ENCODE measurements at places on chromosomes 6 and 20. TPM values are rescaled to one million over a fixed set of nuclear protein-coding genes. Genes with fewer than 3 reads are reported as not detected.

GRCh38 chr20:32521780-32522525, 63.2 kb downstream of the NOL4L start:
- H3K4me1 ChIP-seq: no peaks in the 10 kb centered on the region
- H3K36me3 ChIP-seq: no peaks in the 10 kb centered on the region
- DNase-seq: peak; percentile 30
- H3K27ac ChIP-seq: no peak overlapping the region
- no peaks in the 10 kb centered on the region for H3K27me3 ChIP-seq

- H3K36me3 ChIP-seq: no peaks in the 10 kb centered on the region
- H3K27me3 ChIP-seq: no peaks in the 10 kb centered on the region
- no peak overlapping the region for H3K4me3 ChIP-seq
- no peak for DNase-seq
- peaks cover 4% of the 10 kb centered on the region for H3K4me1 ChIP-seq
Observed at GRCh38 chr6:42148058-42148457, 5.6 kb upstream of the C6orf132 start.

- no peak for DNase-seq
- no peaks in the 10 kb centered on the region for H3K4me1 ChIP-seq
- H3K27ac ChIP-seq: no peak overlapping the region
- no peak overlapping the region for H3K4me3 ChIP-seq
- H3K36me3 ChIP-seq: no peaks in the 10 kb centered on the region
- no peaks in the 10 kb centered on the region for H3K27me3 ChIP-seq
Observed at GRCh38 chr20:41587956-41588355, 30.2 kb downstream of the CHD6 start.

- no peaks in the 10 kb centered on the region for H3K36me3 ChIP-seq
- no peak for DNase-seq
- H3K4me3 ChIP-seq: no peak overlapping the region
- H3K27me3 ChIP-seq: no peaks in the 10 kb centered on the region
- H3K4me1 ChIP-seq: no peaks in the 10 kb centered on the region
Observed at GRCh38 chr6:169912266-169913095, 161.1 kb downstream of the ERMARD start.

GRCh38 chr20:17940224-17940971, 28.2 kb downstream of the SNX5 start:
- peaks cover 29% of the 10 kb centered on the region for H3K36me3 ChIP-seq
- H3K4me1 ChIP-seq: peaks cover 39% of the 10 kb centered on the region
- H3K27ac ChIP-seq: no peak overlapping the region
- no peak for DNase-seq
- H3K27me3 ChIP-seq: no peaks in the 10 kb centered on the region

DNA sequence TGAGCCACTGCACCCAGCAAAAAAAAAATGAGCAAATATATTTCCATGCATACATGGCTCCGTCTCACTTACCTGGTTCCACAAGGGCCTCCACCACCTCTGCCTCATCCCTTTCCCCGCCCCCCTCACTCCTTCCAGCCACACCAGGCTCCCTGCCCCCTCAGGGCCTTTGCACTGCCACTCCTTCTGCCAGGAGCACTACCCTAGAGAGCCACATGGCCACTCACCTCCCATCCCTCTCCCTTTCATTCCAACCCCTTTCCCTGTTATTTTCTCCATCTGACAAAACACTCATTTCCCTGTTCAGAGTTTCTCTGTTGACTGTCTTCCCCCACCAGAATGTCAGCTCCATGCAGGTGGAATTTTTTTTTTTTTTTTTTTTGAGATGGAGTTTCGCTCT, 12.8 kb downstream of the SNAI1 start:
- H3K27me3 ChIP-seq: no peaks in the 10 kb centered on the region
- H3K4me3 ChIP-seq: no peak overlapping the region
- no peak overlapping the region for H3K27ac ChIP-seq
- no peak for DNase-seq
- peaks cover 8% of the 10 kb centered on the region for H3K4me1 ChIP-seq

- H3K4me3 ChIP-seq: no peak overlapping the region
- H3K36me3 ChIP-seq: no peaks in the 10 kb centered on the region
- no peaks in the 10 kb centered on the region for H3K4me1 ChIP-seq
- H3K27ac ChIP-seq: no peak overlapping the region
- peaks cover 6% of the 10 kb centered on the region for H3K27me3 ChIP-seq
Observed at GRCh38 chr6:38997128-38997761, 51.3 kb upstream of the GLP1R start.

GRCh38 chr6:15244620-15245360, 1.1 kb upstream of the JARID2 start:
- H3K27ac ChIP-seq: 0 out of 2 replicates have a peak overlapping the region, but pooled peaks have one; percentile 51
- no peaks in the 10 kb centered on the region for H3K27me3 ChIP-seq
- peaks cover 17% of the 10 kb centered on the region for H3K4me1 ChIP-seq

- peak overlapping the region; percentile 68 for H3K27ac ChIP-seq
- H3K4me3 ChIP-seq: no peak overlapping the region
- no peaks in the 10 kb centered on the region for H3K27me3 ChIP-seq
- DNase-seq: no peak
- H3K36me3 ChIP-seq: no peaks in the 10 kb centered on the region
Observed at GRCh38 chr6:139577124-139577762, 202.8 kb upstream of the CITED2 start.

DNA sequence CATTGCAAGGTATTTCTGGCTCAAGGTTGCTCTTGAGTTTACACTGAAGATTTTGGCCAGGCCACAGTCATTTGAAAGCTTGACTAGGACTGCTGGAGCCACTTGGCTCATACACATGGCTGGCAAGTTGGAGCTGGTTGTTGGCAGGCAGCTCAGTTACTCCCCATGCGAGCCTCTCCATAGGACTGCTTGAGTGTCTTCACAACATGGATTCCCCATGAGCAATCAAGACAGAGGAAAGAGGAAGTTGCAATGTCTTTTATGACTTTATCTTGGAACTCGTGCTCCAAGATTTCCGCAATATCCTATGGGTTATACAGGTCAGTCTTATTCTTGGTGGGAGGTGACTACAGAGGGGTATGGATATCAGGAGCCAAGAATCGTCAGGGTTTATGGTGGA, 1.4 kb upstream of the MANBAL start:
- peaks cover 2% of the 10 kb centered on the region for H3K36me3 ChIP-seq
- H3K4me1 ChIP-seq: no peaks in the 10 kb centered on the region
- no peaks in the 10 kb centered on the region for H3K27me3 ChIP-seq
- H3K27ac ChIP-seq: no peak overlapping the region
- DNase-seq: no peak

- H3K27ac ChIP-seq: no peak overlapping the region
- no peak overlapping the region for H3K4me3 ChIP-seq
- DNase-seq: no peak
- no peaks in the 10 kb centered on the region for H3K4me1 ChIP-seq
- H3K27me3 ChIP-seq: no peaks in the 10 kb centered on the region
- no peaks in the 10 kb centered on the region for H3K36me3 ChIP-seq
Observed at GRCh38 chr6:36113703-36114102, 16.6 kb upstream of the MAPK13 start.

- no peaks in the 10 kb centered on the region for H3K4me1 ChIP-seq
- no peak overlapping the region for H3K27ac ChIP-seq
- no peak for DNase-seq
Observed at GRCh38 chr6:74574794-74575193, 631.1 kb downstream of the COL12A1 start.

DNA sequence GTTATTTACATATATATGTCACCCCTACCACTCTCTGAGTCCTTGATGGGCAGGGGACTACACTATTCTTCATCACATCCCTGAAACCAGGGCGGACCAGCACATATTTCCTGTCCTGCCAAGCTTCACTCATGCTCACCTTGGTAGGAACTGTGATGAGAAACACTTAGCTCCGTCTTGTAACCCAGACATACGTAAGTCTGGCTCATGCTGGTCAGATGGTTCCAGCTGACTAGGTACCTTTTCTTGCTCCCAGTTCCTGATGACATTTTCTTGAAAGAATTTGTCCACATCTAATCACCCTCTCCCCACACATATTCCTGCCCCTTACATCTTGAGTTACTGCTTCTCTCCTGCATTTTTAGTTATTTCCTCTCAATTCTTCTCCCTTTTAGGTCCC, 122.2 kb upstream of the MYLIP start:
- no peak overlapping the region for H3K4me3 ChIP-seq
- H3K27ac ChIP-seq: no peak overlapping the region
- no peaks in the 10 kb centered on the region for H3K36me3 ChIP-seq
- no peak for DNase-seq

- H3K27me3 ChIP-seq: no peaks in the 10 kb centered on the region
- H3K4me1 ChIP-seq: peaks cover 5% of the 10 kb centered on the region
- no peak for DNase-seq
- no peak overlapping the region for H3K4me3 ChIP-seq
Observed at GRCh38 chr20:33568868-33569801, 79.2 kb downstream of the CBFA2T2 start.

- no peak overlapping the region for H3K27ac ChIP-seq
- no peaks in the 10 kb centered on the region for H3K27me3 ChIP-seq
- H3K4me1 ChIP-seq: no peaks in the 10 kb centered on the region
- H3K4me3 ChIP-seq: no peak overlapping the region
- DNase-seq: no peak
Observed at GRCh38 chr6:47455533-47456209, 21.9 kb upstream of the CD2AP start.

RBM38 gene
- 39.9 TPM for total RNA-seq

BTN1A1 gene
- 0.10 TPM for total RNA-seq

SCUBE3 gene
- 1.6 TPM for total RNA-seq

RBM39 gene
- 282 TPM for total RNA-seq

TGM3 gene
- total RNA-seq: not detected

FAM135A gene
- total RNA-seq: 31.5 TPM

ENTPD6 gene
- 108 TPM for total RNA-seq

Measured in Panc1 (cell line).